CD4-positive, CD25-positive, alpha-beta regulatory T cell (primary cell): ENCODE measurements at places on chromosomes 6 and 20. TPM values are rescaled to one million over a fixed set of nuclear protein-coding genes. Genes with fewer than 3 reads are reported as not detected.

- H3K4me1 ChIP-seq = no peaks in the 10 kb centered on the region
- H3K27ac ChIP-seq = no peak overlapping the region
- DNase-seq = no peak
- peaks cover 3% of the 10 kb centered on the region for H3K27me3 ChIP-seq
- H3K36me3 ChIP-seq = no peaks in the 10 kb centered on the region
Observed at GRCh38 chr6:19998541-19998940, 161.4 kb downstream of the ID4 start.

DNA sequence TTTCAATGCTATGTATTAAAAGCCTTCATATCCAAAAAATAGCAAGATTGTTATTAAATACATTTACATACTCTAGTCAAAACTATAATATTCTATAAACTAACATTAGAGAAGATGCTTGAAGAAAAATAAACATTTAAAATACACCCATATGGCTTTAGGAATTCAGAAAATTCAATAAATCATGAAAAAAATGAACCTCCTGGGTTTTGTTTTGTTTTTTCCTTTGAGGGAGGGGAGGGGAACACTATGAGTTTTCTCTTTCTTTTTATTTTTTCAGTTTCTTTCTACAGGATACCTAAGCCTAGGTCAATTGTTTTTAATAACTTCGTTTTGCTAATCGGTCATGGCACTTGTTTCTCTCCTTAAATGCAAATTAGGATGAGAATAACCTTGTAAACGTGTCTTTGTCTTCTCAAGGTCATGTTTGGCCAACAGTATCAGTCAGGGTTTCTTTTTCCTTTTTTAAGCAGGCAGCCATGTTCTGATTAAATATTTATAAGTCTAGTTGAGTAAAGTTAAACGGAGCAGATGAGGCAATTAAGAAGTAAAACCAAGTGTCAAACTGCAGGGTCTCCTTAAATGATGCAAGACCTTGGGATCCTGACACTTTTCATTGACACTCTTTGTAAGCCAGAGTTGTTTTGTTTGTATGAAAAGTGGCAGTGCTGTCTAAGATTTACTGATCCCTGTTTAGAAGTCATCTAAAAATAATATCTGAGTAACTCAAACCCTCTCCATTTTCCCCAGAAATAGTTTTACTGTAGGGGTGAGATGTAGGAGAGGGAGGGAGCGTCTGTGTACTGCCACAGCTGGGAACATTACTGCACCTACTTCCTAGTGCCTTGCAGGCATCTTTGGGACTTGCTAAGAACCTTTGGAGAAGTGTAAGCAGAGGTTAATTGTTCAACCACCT lies 392.3 kb downstream of the PLCB1 start:
- no peaks in the 10 kb centered on the region for H3K4me1 ChIP-seq
- H3K4me3 ChIP-seq = no peak overlapping the region
- no peaks in the 10 kb centered on the region for H3K27me3 ChIP-seq

DNA sequence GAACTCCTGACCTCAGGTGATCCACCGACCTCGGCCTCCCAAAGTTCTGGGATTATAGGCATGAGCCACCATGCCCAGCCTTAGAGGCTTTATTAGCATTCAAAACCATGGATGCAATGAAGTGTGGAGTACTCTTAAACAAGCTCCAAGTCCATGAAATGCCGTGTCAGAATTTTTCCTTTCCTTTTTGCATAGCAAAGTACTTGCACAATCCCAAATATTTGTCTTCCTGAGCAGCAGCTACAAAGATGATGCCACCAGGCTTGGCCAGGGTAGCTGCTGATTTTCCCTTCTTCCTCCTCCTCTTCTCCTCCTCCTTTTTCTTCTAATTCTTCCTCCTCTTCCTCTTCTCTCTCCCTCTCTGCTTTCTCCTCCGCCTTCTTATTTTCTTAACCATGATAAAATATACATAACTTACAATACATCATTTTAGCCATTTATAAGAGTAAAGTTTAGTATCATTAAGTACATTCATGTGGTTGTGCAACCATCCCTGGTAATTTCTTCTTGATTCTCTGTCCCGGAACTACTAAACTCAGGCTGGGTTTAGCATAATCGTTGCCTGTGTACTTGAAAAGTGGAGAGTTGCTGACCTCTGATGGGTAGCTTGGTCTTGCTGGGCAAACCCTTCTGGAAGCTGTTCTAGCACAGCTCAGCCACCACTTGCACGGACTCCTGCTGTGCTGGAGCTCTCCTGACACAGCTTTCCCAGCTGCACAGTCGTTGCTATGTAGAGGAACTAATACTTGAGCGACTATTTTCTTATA lies 20.3 kb downstream of the MUCL3 start:
- no peak for DNase-seq
- no peak overlapping the region for H3K4me3 ChIP-seq
- H3K27me3 ChIP-seq = peaks cover 5% of the 10 kb centered on the region
- no peaks in the 10 kb centered on the region for H3K36me3 ChIP-seq
- no peak overlapping the region for H3K27ac ChIP-seq
- peaks cover 2% of the 10 kb centered on the region for H3K4me1 ChIP-seq

DNA sequence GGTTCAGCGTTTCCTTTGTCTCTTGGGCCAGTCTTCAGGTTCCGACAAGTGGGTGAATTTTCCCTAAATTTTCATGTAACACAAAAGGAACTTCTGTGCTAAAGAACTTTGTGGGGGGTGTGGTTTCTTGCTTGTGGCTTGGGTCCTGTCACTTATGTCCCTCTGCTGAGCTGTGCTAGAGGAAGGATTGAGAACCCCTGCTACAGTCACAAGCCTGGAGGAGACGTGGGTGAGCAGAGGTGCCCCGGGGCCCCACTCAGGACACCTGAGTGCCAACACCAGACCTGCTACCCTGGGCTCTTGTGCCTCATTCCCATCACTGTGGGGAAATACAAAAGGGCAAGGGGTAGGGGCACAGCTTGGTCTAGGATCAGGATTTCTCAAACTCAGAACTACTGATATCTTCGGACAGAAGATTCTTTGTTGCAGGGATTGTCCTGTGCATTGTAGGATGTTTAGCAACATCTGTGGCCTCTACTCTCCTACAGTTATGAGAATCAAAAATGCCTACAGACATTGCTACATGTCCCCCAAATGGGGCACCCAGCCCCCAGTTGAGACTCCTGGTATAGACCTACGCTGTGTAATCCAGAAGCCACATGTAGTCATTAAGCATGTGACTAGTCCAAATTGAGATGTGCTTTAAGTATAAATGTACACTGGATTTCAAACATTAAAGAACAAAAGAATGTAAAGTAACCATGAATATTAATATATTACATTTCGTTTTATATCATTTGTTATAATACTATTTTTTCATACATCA lies 128.7 kb downstream of the LY86 start:
- peaks cover 3% of the 10 kb centered on the region for H3K27me3 ChIP-seq

DNA sequence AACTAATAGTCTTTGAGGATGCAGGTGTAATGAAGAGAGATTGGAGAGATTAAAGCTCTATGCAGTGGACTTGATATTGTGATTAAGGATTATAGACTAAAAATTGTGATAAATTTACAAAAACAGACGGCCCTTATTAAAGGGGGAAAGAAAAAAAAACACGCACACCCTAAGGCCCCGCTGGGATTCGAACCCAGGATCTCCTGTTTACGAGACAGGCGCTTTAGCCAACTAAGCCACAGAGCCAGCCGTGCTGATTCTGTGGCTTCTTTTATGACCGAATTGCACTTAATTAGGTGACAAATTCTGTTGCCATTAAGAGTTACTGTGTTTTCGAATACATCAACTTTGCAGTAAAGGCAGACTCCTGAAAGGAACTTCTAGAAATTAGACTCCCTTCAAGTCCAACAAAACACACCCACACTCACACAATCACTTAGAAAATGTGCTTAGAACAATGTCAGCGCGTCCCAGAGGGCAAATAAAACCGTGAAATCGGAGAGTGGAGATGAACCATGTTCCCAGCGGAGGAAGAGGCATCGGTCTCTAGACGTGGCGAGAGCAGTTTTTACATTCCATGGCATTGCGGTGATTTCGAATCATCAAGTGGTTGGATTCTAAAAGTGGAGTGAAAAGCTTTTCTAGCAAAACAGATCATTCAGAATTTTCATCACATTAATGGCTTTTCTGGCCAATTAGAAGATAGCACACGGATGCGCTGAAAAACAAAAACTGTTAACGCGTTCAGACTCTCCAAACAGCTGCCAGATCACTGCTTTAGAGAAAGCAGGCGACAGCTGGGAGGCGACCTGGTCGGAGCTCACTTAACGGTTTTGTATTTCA lies 122.6 kb downstream of the GPX5 start:
- peaks cover 51% of the 10 kb centered on the region for H3K27me3 ChIP-seq
- H3K27ac ChIP-seq = no peak overlapping the region
- H3K4me3 ChIP-seq = peak overlapping the region; percentile 35
- peak; percentile 27 for DNase-seq

DNA sequence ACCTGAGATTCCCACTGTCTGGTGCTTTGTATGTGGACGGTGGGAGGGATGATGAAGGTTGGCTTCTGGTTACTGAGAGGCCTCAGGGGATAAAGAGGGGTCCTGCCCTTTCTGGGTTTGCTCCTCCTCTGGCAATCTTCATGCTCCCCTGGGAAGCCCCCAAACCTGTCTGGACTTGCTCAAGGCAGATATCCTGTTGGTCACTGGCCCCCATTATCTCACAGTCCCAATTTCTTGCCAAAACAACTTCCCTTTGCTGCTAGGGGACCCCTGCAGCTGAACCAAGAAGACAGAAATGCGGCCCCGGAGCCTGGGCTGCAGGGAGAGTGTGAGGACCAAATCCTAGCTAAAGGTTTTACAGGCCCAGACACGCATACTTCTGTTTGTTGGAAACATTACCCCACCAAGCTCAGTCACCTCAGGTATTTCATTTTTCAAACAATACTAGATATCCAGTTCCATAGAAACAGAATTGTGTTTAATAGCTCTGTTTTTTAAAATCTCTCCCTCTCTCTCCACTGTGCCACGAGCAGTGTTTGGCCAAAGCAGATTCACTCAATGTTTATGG lies 63.4 kb upstream of the MRPS10 start:
- H3K4me3 ChIP-seq = no peak overlapping the region
- peaks cover 8% of the 10 kb centered on the region for H3K36me3 ChIP-seq
- no peak for DNase-seq
- no peaks in the 10 kb centered on the region for H3K27me3 ChIP-seq

GRCh38 chr6:14802514-14803160 lies 443.2 kb upstream of the JARID2 start:
- H3K27ac ChIP-seq = no peak overlapping the region
- H3K4me1 ChIP-seq = no peaks in the 10 kb centered on the region
- H3K27me3 ChIP-seq = peaks cover 6% of the 10 kb centered on the region
- H3K36me3 ChIP-seq = no peaks in the 10 kb centered on the region
- DNase-seq = no peak

- no peaks in the 10 kb centered on the region for H3K27me3 ChIP-seq
- no peak overlapping the region for H3K27ac ChIP-seq
- peaks cover 82% of the 10 kb centered on the region for H3K36me3 ChIP-seq
- DNase-seq = no peak
Observed at GRCh38 chr6:166936079-166936787, 20.1 kb downstream of the RNASET2 start.

- no peaks in the 10 kb centered on the region for H3K36me3 ChIP-seq
- H3K4me1 ChIP-seq = no peaks in the 10 kb centered on the region
- DNase-seq = no peak
- no peak overlapping the region for H3K27ac ChIP-seq
Observed at GRCh38 chr6:148448369-148449012, 105.9 kb downstream of the SASH1 start.

DNA sequence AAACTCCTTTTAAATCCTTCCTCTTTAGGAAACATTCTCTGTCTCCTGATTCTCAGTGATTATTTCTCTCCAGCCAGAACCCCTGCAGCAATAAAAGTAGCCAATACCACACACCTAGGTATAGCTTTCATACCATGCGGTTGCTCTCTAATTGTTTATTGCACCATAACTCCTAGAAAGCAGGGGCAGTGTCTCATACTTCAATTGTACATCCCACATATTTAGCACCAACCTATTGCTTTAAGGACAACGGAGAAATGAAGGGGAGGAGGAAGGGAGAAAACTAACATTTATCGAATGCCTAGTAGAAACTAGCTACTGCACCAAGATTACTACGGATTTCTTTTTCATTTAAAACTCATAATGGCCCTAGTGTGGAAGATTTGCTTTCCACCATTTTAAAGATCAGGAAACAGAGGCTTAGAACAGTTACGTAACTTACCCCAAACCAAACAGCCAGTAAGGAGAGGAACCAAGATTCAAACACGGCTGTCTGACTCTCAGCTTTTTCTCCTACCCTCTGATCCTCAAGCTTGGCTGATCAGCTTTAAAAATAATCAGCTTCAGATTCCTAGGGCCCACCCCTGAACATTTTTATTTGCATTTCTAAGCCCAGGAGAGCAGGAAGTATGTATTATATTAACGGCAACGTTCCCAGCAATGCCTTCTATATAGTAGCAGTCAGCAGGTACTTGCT lies 43.4 kb upstream of the ATXN1 start:
- no peak overlapping the region for H3K27ac ChIP-seq
- no peak for DNase-seq
- H3K4me1 ChIP-seq = no peaks in the 10 kb centered on the region
- H3K36me3 ChIP-seq = no peaks in the 10 kb centered on the region

DNA sequence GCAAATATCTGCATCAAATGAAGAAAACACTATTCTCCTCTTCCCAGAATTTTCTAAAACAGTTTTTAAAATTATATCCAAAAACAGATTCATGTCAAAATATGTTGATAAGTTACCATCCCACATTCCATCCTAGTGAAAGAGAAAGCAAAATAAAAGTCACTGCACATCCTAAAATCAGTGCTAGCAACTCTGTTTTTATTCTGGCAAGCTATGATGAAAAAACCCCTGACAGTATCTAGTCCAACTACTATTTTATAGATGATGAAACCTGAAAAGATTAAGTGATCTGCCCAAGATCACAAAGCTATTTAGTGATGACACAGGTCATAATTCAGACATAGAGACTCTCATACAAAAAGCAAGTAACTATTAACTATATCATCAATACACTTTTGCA lies 190.3 kb upstream of the SHLD1 start:
- DNase-seq = no peak
- no peak overlapping the region for H3K27ac ChIP-seq
- no peaks in the 10 kb centered on the region for H3K27me3 ChIP-seq
- no peaks in the 10 kb centered on the region for H3K4me1 ChIP-seq
- peaks cover 96% of the 10 kb centered on the region for H3K36me3 ChIP-seq
- no peak overlapping the region for H3K4me3 ChIP-seq

- no peaks in the 10 kb centered on the region for H3K27me3 ChIP-seq
- H3K4me1 ChIP-seq = no peaks in the 10 kb centered on the region
- no peak for DNase-seq
- H3K36me3 ChIP-seq = no peaks in the 10 kb centered on the region
- no peak overlapping the region for H3K27ac ChIP-seq
Observed at GRCh38 chr6:167475947-167476346, 151.1 kb downstream of the TTLL2 start.

The TGM2 gene
- not detected for total RNA-seq

The SOBP gene
- total RNA-seq = not detected

The SAPCD1 gene
- 2.3 TPM for total RNA-seq

The ZFP57 gene
- total RNA-seq = 2.4 TPM

The LY6G6D gene
- total RNA-seq = not detected
